ENCODE measurements at places on chromosomes 13 and 19.

- DNase-seq: no peak
Observed at GRCh38 chr13:110228936-110229904, 77.7 kb downstream of the COL4A1 start.

DNA sequence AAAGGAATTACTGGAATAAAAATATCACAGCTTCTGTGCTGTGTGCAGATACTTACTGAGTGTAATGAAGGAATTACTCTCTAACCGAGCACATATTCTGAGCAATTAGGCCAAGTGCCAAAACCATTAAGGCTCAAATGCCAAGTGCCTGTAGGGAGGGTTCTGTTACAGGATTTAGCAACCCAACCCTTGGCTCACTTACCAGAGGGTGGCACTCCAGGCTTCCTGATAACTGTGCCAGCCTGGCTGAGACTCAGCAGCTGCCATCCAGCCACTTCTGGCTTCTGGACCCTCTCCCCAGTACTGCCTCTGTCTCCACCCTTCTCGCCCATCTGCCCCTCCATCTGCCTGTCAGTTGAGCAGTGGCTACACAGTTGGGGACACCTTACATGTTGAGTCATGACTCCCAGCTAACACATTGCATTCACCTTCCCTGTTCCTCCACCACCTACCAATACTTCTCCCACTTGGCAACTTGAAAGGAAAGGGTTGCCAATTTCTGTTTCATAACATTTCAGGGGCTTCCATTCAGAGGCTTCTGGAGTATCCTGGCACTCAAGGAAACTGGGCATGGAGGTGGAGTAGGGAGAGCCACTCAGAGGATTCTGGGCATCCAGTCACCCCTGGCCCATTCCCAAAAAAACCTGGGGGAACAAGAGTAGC, 110.5 kb downstream of the COG6 start:
- peak; percentile 95 for DNase-seq

DNA sequence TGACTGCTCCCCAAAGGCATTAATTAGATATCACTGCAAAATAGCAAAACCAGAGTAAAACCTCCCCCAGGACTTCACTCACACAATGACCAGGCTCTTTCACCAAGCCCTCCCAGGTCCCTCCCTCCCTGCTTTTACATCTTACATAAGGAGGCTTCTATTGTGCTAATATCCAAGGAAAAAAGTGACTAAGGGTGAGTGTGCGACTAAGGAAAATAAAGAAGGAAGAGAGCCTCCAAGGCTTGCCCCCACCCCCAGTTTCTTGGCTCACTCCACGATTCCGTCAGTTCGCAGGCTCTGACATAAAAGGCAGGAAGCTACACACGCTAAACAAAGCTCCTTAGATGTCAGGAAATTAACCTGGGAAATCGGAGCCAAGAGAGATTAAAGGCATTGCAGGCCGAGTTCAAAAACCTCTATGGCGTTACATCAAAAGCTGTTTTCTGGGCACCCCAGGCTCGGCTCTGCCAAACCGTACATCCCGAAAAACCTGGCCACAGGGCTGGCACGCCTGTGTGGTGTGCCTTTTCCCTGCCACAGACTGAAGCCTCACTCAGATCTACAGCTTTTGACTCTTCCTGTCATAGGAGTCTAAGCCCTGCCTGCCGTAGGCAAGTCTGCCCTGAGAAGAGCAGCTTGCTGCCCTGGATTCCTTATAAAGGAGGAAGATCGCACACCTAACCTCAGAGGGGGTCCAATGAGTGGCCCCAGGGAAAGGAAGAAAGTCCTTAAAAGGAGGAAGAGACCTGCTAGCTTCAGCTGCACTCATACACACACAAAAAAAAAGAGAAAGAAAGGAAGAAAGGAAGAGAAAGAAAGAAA, 67.0 kb upstream of the SERP2 start:
- peak; percentile 47 for DNase-seq

DNA sequence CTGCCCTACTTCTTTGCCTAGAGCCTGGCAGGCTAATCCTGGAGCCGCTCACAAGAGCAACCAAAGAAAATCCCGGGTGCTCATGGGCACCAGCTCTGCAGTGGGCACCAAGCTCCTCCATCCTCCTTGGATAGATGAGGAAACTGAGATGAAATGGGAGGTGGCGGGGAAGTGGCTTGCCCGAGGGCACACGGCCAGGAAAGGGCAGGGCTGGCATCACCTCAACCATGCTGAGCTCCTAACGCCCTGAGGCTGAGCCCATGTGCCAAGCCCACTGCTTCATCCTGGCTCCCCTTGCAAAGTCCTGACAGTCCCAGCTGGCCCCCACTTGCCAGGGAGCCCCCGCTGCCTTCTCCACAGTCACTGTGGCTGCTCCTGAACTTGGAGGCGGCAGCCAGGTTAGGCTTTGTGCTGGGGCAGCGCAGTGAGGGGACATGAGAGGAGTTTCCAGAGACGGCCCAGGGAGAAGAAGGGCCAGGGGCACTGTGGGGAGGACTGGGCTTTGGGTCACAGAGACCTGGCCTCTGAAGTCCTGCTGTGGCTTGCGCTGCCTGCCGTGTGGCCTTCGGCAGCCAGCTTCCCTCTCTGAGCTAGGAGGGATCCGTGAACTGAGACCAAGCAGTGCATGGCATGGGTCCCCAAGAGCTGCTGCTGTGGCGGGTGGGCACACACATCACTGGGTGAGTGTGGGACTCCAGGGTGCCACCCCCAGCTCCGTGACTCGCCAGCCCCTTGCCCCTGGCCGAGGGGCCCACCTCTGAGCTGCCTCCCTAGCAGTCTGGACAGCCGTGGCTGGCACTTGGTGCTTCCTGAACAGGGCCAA, 17.5 kb downstream of the TMED1 start:
- no peak for DNase-seq

DNA sequence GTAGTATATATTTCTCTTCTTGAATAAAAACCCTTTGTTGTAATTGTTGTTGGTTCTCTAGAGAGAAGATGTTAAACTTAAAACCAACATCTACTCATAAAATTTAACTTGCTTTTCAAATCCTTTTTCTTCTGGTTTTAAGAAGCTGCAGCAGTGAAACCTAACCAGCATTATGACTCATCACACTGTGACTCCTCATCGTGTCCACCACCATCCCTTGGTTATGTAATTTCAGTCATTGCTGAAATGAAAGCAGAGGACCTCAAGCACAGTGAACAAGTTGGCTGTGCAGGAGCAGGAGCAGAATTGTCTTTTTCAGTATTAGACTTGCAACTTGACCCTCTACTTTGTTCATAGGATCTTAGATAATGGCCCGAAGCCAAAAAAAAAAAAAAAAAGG, 64.9 kb upstream of the HTR2A start:
- DNase-seq: no peak

- no peak for DNase-seq
Observed at GRCh38 chr13:38417727-38418126, 68.1 kb downstream of the UFM1 start.

- no peak for DNase-seq
Observed at GRCh38 chr19:28372576-28373247, 840.2 kb downstream of the UQCRFS1 start.

DNA sequence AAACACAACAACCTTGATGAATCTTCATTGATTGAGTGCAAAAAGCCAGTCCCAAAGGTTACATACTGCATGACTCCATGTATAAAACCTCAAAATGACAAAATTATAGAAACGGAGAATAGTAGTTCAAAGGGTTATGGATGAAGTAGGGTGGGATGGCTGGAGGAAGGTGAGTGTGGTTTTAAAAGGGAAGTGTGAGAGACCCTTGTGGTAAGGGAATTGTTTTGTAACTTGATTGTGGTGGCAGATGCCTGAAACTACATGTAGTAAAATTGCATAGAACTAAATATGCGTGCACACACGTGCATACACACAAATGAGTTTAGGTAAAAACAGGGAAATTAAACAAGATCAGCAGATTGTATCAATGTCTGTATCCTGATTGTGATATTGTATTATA, 340.7 kb downstream of the MTUS2 start:
- DNase-seq: no peak

- no peak for DNase-seq
Observed at GRCh38 chr19:8699908-8700307, 1.3 kb upstream of the ACTL9 start.

- DNase-seq: no peak
Observed at GRCh38 chr13:112970552-112971287, 1.7 kb downstream of the MCF2L start.

- DNase-seq: no peak
Observed at GRCh38 chr13:111323549-111323948, 3.1 kb downstream of the TEX29 start.

GRCh38 chr19:18513868-18514267, 8.0 kb downstream of the ELL start:
- no peak for DNase-seq

- no peak for DNase-seq
Observed at GRCh38 chr13:21616880-21617279, 12.9 kb upstream of the MICU2 start.

- DNase-seq: no peak
Observed at GRCh38 chr19:48946463-48947257, 8.0 kb upstream of the BAX start.

DNA sequence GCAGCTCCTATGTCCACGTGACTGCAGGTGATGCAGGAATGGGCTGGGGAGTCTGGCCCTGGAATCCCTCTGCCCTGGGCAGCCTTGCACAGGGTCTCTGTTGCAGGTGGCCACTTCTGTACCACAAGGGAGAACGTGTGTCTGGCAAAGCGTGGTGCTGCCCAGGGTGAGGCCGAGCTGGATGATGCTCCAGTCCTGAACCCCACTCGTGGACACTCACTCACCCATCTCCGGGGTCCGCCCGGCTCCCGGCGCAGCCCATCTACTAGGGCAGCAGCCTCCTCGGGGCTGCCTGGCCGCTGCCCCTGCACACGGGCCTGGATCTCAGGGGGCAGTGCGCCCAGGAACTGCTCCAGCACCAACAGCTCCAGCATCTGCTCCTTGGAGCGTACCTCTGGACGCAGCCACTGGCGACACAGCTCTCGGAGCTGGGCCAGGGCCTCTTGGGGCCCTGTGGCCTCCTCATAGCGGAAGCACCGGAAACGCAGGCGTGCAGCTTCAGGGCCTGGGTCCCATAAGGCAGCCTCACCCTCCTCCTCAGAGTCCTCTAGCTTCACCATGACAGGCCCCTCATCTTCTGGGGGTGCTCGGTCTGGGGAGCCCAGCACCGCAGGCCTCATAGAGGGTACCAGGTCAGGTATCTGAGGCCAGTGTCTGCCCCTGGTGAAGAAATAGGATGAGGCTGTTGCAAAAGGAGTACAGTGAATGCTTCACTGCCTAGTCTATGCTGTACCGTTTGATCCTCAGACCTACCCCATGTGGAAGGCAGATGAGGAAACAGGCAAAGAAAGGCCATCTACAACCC, 2.2 kb downstream of the MZF1 start:
- DNase-seq: no peak

GRCh38 chr13:41633776-41634175, 176.4 kb downstream of the RGCC start:
- DNase-seq: no peak

- DNase-seq: no peak
Observed at GRCh38 chr19:49836176-49837008, 14.6 kb upstream of the PTOV1 start.

GRCh38 chr13:97978651-97979050, 25.2 kb downstream of the IPO5 start:
- DNase-seq: no peak

GRCh38 chr19:16364231-16364865, 39.7 kb downstream of the KLF2 start:
- DNase-seq: no peak

GRCh38 chr13:45398877-45399276, 19.3 kb downstream of the SLC25A30 start:
- DNase-seq: no peak

DNA sequence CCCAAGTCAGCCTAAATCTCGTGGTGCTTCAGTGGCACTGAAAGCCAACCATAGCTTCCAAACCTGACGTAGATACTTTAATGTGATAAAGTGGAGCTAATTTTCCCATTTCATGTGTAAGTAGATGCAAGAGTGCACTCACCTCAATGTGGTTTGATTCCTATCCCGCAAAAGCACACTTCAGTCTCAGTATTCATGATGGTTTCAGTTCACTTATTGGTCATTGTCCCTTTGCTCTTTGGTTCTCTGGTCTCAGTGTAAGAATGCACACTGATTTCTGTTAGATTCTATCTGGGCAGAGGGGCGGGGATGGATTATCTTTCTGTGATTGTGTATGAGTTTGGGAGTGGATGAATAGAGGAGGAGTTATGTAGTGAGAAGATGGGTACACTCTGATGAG, 340.6 kb downstream of the KCNRG start:
- no peak for DNase-seq

DNA sequence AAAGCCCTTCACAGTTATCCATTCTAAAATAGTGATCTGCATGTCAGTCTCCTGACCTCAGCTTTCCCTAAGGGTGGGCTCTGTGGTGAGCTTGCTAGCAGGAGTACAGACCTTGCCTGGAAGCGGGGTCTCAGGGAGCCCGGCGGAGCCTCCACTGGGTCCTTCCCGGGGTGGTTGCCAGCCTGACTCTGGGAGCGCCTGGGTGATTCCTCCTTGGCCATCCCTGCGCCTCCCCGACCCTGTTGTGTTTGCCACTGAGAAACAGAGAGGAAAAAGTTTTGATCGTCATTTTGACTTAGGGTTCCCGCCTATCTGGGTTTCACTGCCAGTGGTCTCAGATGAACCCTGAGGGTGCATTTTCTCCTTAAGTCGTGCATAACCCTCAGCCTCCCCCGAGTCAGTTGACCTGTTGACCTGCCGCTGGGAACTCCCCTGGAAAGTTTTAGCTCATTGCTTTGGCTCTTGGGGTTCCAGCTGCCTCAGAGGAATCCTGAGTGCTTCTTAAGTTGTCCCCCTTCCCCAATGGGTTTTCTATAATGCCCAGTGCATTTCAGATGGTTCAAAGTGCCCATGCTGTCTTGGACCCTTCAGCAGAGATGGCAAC, 117.8 kb downstream of the RAB20 start:
- DNase-seq: no peak

- peak; percentile 11 for DNase-seq
Observed at GRCh38 chr19:51338563-51339312, 3.2 kb downstream of the VSIG10L start.

DNA sequence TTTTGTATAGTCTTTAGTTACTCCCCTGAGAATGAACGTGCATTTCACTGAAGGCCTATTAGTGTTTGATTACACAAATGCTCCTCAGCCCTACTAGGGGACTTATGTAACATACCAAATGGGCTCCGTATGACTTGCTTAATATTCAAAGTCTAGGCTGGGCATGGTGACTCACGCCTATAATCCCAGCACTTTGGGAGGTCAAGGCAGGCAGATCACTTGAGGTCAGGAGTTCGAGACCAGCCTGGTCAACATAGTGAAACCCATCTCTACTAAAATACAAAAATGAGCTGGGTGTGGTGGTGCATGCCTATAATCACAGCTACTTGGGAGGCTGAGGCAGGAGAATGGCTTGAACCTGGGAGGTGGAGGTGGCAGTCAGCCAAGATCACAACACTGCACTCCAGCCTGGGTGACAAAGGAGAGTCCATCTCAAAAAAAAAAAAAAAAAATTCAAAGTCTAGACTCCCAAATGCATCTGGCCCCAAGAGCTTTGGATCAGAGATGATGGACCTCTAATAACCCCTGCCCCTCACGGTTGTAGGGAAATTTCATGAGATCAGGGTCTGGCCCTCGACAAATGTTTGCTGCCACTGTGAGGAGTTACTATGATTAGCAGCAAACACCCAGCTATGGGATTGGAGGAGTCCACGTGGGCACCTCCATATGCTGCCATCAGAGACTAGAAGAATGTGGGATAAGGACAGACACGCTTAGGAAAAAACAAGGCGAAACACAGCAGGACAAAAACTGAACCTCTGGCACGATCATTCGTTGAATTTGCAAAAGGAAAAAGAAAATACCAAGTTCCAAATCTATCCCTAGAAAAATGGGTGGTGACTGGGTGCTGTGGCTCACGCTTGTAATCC, 4.6 kb downstream of the FBXO17 start:
- no peak for DNase-seq

Measured in COR-L47 (cell line).